ENCODE measurements at places on chromosomes 5 and 9. TPM values are rescaled to one million over a fixed set of nuclear protein-coding genes. Genes with fewer than 3 reads are reported as not detected.

The PLEKHG4B gene
- total RNA-seq: under 0.01 TPM

The AGXT2 gene
- total RNA-seq: not detected

The AK3 gene
- total RNA-seq: 53.7 TPM

The HCN1 gene
- under 0.01 TPM for total RNA-seq

The HTR4 gene
- total RNA-seq: not detected

The SLC36A3 gene
- not detected for total RNA-seq

The PRR7 gene
- 4.9 TPM for total RNA-seq

The NRG2 gene
- total RNA-seq: 0.77 TPM

The ENHO gene
- total RNA-seq: not detected

The PRDM9 gene
- not detected for total RNA-seq

The MAT2B gene
- total RNA-seq: 94.5 TPM

The DCAF12 gene
- total RNA-seq: 12.3 TPM

The PDE6A gene
- total RNA-seq: not detected

The SOHLH1 gene
- not detected for total RNA-seq

The PCDHGA2 gene
- 0.89 TPM for total RNA-seq

The SOX30 gene
- total RNA-seq: not detected
